MG63 (cell line): ENCODE measurements at places on chromosomes 2 and 18. TPM values are rescaled to one million over a fixed set of nuclear protein-coding genes. Genes with fewer than 3 reads are reported as not detected.

DNA sequence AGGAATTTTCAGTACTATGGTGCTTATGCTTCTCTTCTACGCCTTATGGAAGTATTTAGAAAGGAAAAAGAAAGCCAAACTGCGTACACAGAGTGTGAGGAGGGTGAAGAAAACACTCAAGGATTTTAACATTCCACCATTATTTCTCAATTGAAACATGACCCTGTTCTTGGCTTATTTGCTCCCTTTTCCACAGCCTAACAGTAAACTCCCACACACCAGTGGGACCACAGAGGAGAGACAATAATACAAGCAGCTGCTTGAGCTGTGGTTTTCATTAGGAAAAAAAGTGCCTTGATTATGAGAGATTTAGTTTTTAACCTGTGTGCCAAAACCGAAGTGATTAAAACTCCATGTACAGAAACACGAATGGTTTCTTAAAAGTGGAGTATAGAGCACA is 134.3 kb downstream of the MEP1B start:
- no peak for DNase-seq

- DNase-seq, result no peak
These were observed 152.5 kb upstream of the POU3F3 start for GRCh38 chr2:104701411-104701911.

The LYG2 gene
- total RNA-seq, result not detected in 2 replicates

- peak; percentile 31 for DNase-seq
These were observed 52.0 kb upstream of the FAM171B start for GRCh38 chr2:186641807-186642321.

The ITGA4 gene
- total RNA-seq, result 18.9 and 19.3 TPM in 2 replicates

- DNase-seq, result no peak
These were observed 307.3 kb downstream of the GBX2 start for GRCh38 chr2:235860871-235861270.

- no peak for DNase-seq
These were observed 513.5 kb downstream of the CMPK2 start for GRCh38 chr2:6352247-6352646.

- DNase-seq, result no peak
These were observed 124.0 kb downstream of the NRP2 start for GRCh38 chr2:205806143-205806905.

GRCh38 chr18:60146220-60146960 is 226.2 kb downstream of the MC4R start:
- no peak for DNase-seq

- no peak for DNase-seq
These were observed 117.9 kb downstream of the CSRNP3 start for GRCh38 chr2:165587335-165587938.

GRCh38 chr2:28035163-28035690 is 144.7 kb downstream of the BABAM2 start:
- DNase-seq, result no peak

DNA sequence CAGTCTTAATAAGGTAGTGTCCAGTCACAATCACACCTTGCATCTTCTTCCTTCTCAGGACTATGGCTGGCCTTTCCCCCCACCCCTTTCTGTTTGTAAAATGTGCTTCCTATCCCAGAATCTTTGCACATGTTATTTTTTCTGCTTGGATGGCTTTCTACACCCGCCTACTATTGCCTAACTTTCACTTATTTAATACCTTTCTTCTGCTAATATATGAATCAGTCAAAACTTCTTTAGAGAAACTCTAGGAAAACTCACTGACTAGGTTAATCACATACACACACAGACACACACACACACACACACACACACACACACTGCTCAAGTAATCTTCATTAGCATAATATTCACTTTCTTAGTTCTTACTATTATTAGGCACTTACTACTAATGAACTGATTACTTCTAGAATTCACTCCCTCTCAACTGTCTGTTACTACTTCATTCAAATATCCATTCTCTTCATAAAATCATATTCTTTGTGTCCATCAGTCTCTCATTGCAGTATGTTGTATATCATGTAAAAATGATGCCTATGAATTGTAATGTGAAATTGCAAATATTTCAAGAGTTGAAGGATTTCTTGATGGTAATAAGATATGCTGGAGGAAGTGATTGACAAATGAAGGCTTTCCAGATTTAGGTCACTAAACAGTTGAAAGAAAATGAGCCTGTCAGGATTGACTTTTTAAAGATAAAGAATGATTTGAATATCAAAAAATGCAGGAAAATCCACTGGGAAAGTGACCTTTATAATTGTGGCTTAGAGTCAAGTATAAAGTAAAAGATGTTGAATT is 51.2 kb downstream of the CLIP4 start:
- no peak for DNase-seq

- DNase-seq, result no peak
These were observed 210.5 kb downstream of the ANAPC1 start for GRCh38 chr2:111673526-111673925.

The GALNT13 gene
- 0.07 TPM in 1 of 2 replicates, not detected in the other for total RNA-seq

- no peak for DNase-seq
These were observed 108.9 kb downstream of the KLHL29 start for GRCh38 chr2:23493846-23494245.

DNA sequence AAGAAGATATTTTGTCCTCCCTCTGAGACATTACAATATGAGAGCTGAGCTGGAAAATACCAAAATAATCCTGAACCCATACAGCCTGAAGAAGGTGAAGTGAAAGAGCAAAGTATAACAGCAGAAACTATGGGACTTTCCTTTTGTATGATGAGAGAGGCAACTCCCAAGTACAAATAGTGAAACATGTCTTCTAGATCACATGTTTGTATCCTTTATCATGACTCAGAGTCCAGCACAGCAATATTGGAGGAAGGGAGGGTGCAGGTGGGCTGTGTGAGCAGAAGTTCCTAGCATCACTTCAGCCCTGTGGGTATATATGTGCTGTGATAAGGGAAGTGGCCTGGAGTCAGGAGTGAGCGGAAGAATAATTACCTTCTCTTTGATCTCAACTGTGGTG is 265.6 kb upstream of the NRXN1 start:
- no peak for DNase-seq

The SH3BP4 gene
- total RNA-seq, result 34.2 and 39.5 TPM in 2 replicates

GRCh38 chr2:44894058-44894457 is 47.4 kb upstream of the SIX3 start:
- no peak for DNase-seq

GRCh38 chr2:32810909-32811495 is 135.8 kb upstream of the LTBP1 start:
- no peak for DNase-seq

DNA sequence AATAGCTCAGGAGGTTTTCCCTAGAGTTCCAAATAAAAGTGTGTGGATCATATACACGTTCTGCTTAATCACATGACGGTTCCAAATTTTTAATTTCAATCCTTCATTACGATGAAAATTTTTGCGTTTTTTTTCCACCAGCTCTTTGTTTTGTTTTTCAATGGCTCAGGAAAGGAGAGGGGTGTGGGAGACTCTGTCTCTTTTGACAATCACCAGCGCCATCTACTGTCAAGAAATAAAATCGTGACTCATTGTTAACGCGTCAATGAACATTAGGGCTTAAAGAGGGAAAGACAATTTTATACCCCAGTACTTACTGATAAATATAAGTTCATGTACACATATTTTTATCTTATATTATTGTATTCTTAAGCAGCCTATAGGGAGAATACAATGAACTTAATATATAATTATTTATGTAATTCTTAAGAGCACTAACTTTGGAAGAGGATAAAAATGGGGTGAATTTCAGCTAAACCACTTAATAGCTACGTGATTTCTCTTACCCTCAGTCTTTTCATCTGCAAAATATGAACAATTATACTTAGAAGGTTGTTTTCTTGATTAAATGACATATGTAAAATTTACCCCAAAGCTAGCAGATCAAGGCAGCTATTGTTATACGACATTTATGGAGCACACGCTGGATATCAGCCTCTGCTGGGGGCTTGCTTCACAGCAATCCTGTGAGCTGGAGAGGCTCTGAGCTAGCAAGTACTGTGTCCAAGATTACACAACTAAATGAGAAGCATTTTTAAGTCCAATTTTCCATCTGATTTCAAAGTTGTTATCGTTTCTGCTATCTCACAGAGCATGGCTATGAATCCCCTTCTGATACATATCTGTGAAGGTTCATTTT is 47.4 kb upstream of the RMDN2 start:
- no peak for DNase-seq

DNA sequence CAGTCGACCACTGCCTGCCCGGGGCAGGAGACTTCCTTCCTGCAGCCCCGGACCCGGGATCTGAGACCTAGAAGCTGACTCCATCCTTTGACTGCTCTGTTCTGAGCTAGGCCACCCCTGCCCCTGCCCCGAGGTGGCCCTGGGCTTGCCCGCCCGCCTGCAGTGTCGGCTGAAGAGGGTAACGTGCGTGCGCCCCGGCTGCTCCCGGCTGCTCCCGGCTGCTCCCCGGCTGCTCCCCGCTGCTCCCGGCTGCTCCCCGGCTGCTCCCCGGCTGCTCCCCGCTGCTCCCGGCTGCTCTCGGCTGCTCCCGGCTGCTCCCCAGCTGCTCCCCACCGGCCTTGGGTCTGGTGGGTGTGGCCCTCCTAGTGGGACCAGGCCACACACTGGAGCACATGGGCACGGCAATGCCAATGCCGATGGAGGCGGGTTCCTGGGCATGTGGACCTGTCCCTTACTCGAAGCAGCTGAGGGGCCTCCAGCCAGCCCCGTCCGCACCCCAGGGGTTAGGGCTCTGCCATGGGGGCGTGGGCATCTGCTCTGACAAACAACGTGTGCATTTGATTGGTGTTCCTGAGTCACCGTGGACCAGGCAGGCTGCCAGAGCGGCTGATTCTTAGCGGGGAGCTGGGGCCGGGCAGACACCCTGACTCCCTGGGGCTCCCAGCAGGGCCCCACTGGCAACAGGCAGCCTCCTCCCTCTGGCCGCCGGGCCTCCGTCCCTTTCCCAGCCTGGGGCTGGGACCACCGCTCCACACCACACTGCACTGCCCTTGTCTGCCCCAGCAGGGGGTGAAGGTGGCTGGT is 2.0 kb upstream of the GAL3ST2 start:
- peak; percentile 96 for DNase-seq

- no peak for DNase-seq
These were observed 149.0 kb downstream of the ADCYAP1 start for GRCh38 chr18:1053331-1054315.

GRCh38 chr18:44423814-44424644 is 256.7 kb upstream of the SETBP1 start:
- DNase-seq, result no peak

DNA sequence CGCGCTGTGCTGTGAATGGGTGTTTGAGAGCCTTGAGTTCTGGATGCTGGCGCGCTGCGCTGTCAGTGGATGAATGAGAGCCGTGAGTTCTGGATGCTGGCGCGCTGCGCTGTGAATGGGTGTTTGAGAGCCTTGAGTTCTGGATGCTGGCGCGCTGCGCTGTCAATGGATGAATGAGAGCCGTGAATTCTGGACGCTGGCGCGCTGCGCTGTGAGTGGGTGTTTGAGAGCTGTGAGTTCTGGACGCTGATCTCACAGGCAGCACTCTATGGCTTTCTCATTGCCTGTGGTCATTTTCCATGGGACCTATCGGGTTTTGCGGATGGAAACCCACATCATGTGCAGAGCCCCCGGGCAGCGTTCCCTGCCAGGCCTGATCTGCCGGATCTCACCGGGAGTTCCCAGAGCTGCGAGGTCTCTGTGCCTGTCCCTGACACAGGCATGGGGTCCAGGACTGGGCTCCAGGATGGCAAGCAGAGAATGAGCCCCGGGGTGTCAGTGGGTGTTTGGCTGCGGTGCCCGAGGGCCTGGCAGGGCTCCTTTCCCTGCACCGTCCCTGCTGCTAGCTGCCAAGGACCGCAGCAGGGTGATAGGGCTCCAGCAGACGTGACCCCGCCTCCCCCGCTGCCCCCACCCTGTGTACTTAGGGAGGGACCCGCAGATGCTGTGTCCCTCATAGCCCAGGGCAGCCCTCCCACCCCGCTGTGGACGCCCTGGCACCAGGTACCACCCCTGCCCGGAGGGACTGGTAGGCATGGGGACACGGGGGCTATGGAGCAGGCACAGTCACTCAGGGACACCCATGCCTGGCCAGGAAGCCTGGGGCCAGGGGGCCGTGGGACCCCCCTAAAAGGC is 9.7 kb downstream of the PDCD1 start:
- DNase-seq, result no peak

The MATN3 gene
- 0.15 and 0.76 TPM in 2 replicates for total RNA-seq

DNA sequence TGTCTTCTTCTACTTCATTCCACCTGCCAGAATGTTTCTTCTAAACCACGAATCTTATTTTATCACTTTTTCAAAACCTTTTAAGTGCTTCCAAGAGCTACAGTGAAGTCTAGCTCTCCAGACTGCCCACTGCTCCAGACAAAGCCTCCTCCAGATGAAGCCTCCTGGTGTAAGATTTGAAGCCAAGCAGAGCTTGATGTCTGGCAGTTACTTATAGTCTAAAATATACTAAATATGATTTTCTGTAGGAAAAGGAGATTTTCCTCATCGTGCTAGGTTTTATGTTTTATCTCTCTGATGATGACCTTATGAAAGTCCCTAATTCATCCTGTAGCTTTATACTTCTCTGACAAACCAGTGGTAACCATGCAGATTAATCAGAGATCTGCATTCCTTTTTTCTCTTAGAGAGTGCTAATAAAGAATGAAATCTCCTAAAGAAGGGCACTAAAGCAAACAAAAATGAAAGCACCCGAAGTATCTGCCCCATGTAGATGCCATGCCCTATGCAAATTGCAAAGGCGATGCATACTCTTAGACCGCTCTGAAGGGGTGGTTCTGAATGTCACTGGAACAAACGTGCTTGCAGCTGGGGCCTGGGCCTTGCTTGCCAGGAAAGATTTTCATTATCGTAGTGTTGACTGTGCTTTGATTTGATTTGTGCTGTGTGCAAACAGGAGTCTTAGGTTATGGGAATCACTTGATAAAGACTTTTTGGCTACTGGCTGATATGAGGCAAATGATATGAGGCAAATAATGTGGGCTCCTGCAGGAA is 314.2 kb downstream of the PID1 start:
- DNase-seq, result no peak

DNA sequence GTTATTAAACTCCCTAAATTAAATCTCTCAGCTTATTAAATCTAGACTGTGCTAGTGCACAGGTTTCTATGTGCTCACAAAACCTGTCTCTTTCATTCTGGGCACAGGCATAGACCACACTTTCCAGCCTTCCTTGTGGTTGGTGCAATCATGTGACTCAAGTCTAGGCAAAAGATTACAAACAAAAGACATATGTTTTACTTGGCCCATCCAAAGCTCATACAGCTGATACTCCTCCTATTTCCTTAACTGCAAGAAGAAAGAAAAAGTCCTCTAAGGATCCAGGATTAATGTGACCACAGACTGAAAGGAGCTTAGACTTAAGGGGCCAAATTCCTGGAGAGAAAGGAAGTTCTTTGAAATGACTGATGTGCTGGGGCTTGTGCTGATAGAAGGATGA is 731.3 kb upstream of the RAB6C start:
- no peak for DNase-seq

DNA sequence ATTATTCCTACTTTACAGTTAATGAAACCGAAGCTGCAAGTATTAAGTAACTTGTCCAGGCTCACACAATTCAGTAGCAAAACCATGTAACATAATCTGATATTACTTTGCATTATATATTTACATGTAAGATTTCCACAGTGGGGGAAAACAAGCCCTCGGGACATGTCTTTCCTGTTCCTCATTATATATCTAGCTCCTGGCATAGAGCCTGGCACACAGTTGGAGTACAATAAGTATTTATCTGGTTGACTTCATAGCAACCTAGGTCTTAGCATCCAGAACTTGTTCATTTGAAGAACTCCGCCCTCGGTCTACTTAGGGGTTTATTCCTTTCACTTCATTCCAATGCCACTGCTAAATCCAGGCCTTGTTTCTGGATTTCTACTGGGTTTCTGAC is 1.6 kb upstream of the RBM45 start:
- no peak for DNase-seq

The LGALSL gene
- total RNA-seq, result 4.5 and 8.8 TPM in 2 replicates

GRCh38 chr2:406876-407275 is 119.0 kb upstream of the ALKAL2 start:
- DNase-seq, result no peak

GRCh38 chr2:79511320-79511951 is 1.4 kb upstream of the CTNNA2 start:
- peak; percentile 47 for DNase-seq
